Pons (tissue), 1 donor: ENCODE measurements at places on chromosomes 1 and 21.

- no peak for DNase-seq
These were observed 6.1 kb downstream of the PARK7 start for GRCh38 chr1:7967651-7968050.

DNA sequence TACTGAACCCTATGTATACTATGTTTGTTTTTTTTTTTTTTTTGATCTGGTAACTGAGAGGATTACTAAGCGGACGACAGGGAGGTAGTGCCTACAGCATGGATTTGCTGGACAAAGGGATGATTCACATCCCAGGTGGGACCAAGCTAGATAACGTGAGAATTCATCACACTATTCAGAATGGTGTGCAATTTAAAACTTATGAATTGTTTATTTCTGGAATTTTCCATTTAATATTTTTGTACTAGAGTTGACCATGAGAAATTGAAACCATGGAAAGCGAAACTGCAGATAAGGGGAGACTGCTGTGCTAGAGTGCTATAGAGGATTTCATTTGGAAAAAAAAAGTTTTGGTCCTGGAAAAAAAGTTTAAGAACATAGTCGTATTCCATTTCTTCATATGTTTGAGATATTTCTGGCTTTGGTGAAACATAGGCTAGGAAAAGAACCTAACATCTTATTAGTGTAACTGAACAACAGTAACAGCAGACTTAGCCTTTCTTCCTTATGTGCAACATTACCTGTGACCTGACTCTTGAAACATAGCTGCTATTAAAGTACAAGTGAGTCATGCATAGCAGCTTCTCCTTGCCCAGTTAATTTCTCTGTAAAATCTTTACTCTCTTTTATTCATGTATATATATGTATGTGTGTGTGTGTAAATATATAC is 202.5 kb downstream of the FGGY start:
- DNase-seq = no peak

- DNase-seq = no peak
These were observed 9.2 kb downstream of the INSL5 start for GRCh38 chr1:66791621-66792610.

- DNase-seq = no peak
These were observed 107.1 kb downstream of the NIBAN1 start for GRCh38 chr1:184866991-184867788.

GRCh38 chr1:205229399-205229871 is 1.7 kb downstream of the TMCC2 start:
- peak; percentile 91 for DNase-seq

DNA sequence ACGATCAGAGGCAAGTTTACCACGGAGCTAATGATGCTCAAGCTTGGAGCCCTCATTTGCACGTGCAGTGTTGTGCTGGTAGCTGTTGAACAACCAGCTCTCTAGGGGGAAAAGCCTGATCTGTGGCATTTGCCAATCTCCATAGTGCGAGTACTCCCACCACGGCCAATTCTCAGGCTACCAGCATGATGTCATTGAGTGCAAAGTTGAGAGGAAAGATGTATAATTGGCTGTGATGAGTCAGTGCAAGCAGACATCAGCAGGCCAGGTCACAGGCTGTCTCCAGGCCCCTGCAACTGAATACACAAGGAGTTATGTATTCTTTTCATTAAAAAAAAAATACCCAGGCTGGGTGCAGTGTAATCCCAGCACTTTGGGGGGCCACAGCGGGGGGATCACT is 233.1 kb upstream of the VAMP3 start:
- no peak for DNase-seq

- DNase-seq = no peak
These were observed 11.4 kb upstream of the CLDN14 start for GRCh38 chr21:36491209-36491910.

DNA sequence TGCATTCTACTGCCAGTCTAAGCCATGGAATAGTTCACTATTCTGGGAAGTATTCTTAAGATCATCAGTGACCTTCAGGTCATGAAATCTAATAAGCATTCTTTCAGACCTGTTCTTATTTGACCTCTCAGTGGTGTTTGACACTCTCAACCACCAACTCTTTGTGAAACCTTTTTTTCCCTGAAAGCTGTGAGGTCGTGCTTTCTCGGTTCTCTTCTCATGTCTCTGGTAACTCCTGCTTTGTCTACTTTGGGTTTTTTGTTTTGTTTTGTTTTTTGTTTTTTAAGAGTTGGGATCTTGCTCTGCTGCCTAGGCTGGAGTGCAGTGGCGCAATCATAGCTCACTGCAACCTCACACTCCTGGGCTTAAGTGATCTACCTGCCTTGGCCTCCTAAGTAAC is 56.3 kb downstream of the POU2F1 start:
- DNase-seq = no peak

DNA sequence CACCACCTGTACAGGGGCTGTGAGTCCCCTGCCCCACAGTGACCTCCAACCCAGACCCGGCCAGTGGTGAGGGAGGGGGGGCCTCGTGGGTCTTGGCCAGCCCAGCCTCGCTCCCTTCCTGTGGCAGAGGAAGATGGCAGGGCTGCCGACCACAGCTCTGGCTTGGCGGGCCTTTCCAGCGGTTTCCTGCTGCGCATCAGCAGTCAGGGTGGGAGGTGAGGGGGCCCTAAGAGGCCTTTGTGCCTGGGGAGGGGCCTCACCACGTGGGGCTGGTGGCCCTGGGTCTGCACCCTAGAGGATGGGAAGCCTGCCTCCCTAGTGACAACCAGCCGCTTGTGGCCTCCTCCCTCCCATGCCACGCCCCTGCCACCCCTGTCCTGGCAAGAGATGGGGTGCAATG is 72.6 kb upstream of the ARHGEF16 start:
- no peak for DNase-seq

GRCh38 chr1:54310439-54311328 is 95.5 kb downstream of the SSBP3 start:
- DNase-seq = no peak

DNA sequence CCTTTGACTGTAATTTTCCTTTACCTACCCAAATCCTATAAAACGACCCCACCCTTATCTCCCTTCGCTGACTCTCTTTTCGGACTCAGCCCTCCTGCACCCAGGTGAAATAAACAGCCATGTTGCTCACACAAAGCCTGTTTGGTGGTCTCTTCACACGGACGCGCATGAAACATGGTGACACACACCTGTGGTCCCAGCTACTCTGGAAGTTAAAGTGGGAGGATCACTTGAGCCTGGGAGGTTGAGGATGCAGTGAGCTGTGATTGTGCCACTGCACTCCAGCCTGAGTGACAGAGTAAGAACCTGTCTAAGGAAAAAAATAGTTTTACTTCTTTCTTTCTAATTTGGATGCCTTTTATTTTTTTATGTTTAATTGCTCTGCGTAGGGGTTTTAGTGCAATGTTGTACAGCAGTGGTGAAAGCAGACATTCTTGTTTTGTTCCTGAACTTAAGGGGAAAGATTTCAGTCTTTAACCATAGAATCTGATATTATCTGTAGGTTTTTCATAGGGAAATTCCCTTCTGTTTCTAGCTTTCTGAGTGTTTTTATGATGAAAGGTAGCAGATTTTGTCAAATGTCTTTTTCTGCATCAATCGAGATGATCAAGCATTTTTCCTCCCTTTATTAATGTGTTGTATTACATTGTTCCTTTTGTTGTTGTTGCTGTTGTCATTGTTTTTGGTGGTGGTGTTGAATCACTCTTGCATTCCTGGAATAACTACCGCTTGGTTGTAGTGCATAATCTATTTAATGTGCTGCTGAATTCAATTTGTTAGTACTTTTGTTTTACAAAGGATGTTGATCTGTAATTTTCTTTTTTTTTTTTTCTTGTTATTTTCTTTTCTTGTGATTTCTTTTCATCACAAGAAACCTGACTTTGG is 497.4 kb downstream of the DISC1 start:
- no peak for DNase-seq
